ENCODE measurements at places on chromosomes 7 and 10.

GRCh38 chr10:97831259-97831658, 18.4 kb upstream of the GOLGA7B start:
- DNase-seq, result no peak

DNA sequence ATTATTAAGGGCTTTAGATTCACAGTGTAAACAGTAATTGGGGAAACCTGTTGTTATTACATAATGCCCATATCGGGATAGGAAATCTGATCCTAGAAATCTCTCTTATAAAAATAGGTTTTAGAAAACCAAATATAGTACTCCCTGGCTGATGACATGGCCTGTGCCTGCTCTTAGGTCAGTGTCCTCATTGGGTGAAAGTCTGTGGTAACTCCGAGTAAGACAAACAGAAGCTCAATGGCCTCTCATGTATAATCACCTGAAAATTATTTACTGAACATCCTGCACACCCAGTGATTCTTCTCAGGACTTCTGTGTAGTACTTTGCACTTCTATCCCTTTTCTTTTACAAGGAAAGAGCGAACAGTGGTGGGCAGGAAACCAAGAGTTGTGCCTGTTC, 37.8 kb downstream of the SEM1 start:
- no peak for DNase-seq

- DNase-seq, result peak; percentile 71
These were observed 22.9 kb downstream of the CDK6 start for GRCh38 chr7:92813390-92814024.

DNA sequence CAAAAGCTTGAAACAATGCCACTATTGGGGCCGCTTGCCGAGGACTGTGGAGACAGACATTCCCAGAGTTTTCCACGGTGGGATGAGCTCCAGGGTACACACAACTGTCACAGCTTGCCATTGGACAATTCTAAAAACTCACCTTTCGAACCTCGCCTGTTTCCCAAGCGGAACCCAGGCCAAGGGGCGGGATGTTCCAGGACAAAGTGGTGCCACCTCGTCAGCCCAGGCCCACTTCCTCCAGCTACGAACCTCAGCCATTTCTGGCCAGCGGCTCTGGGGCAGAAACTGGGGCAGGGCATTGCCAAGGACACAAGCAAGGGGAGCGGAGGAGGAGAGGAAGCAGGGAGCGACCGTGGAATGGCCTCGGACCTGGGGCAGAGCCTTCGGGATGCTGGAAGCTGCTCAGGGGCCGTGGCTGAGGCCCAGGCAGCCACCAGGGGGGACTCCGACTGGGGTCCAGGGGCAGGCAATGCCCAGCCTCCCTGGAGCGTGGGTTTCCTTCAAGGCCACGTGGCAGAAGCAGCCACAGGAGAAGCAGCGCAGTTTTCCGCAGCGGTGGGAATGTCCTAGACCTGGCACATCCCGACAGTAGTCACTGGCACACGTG, 44.7 kb upstream of the INSIG1 start:
- DNase-seq, result no peak

- peak; percentile 22 for DNase-seq
These were observed 26.6 kb downstream of the ZNF775 start for GRCh38 chr7:150405584-150406311.

Measured in fibroblast of mammary gland (primary cell).